ENCODE measurements at places on chromosomes 7 and 10.

GRCh38 chr10:63689768-63690167, 168.6 kb downstream of the REEP3 start:
- DNase-seq: no peak

- no peak for DNase-seq
Measured at GRCh38 chr7:114718861-114719260, 203.0 kb upstream of the MDFIC start.

GRCh38 chr10:11184093-11184492, 166.4 kb downstream of the CELF2 start:
- no peak for DNase-seq

DNA sequence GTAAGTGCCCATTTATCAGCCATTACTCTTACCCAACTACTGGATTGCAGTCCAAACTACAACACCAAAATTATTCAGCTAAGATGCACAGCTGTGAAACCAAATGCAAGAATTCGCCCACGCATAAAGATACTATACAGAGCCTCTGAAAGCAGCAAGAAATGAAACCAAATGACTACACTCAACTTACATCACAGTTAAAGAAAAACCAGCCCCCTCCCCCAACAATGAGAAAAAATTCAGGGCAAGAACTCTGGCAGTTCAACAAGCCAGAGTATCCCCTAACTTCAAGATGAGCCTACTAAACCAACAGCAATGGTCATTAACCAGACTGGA, 209.1 kb upstream of the VWC2 start:
- no peak for DNase-seq

GRCh38 chr10:6692856-6693255, 112.8 kb upstream of the PRKCQ start:
- no peak for DNase-seq

- DNase-seq: no peak
Measured at GRCh38 chr10:25278180-25278579, 103.4 kb downstream of the GPR158 start.

All from activated naive CD4-positive, alpha-beta T cell (primary cell).